ENCODE measurements at places on chromosomes 4 and X.

DNA sequence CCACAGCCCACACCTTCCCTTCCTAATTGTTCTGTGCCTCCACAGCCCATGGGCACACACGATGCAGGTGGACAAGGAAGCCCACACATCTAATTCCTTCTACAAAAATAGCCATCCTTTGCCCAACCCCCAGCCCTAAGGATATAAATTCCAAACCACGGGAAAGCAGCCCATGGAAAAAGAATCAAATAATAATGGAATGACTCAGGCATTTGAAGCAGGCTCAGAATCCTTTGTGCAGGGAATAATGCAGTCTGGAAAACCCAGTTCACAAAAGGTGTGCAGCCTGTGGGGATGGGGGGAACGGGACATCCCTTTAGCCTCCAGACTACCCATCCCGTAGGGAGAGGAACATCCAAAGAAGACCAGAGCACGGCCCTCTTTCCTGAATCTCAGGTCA is 342.3 kb upstream of the GALNT7 start:
- no peak for DNase-seq

GRCh38 chr4:43048570-43048969 is 156.1 kb downstream of the GRXCR1 start:
- no peak for DNase-seq

DNA sequence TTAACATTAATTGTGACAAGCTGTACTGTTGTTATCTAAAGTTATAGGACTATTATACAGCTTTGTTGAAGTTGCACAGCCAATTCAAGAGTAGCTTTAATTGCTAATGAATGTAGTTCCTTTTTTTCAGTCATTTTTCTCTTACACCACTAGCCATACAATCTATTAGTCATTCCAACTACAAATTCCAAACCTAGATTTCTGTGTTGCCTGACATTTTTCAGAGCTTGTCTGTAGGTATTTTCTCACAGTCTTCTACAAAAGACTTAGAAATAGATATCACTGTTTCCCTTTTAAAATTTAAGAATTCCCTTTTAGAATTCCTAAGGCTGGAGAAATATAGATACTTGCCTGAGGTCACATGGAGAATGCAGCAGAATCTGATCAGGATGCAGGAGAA is 307.0 kb upstream of the HS3ST1 start:
- DNase-seq = no peak

GRCh38 chrX:131779741-131780140 is 235.9 kb downstream of the OR13H1 start:
- DNase-seq = no peak

- DNase-seq = no peak
Observed at GRCh38 chr4:149493492-149493891, 322.2 kb downstream of the IQCM start.

GRCh38 chrX:71540801-71541200 is 7.9 kb downstream of the OGT start:
- DNase-seq = no peak

DNA sequence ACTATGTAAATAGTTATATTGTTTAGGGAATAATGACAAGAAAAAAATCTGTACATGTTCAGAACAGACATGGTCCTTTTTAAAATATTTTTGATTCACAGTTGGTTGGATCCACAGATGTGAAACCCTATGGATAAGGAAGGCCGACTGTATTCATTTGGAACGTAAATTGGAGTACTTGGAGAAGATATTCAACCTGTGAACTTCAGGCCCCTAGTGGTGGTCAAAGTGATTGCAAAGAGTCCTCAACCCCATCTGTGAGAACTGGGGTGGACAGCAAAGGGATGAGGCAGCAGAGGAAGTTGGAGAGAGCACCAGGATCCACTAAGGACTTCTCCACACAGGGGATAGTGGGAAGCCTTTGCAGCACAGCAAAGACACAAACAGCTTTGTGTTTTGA is 6.2 kb upstream of the CXCL13 start:
- no peak for DNase-seq

DNA sequence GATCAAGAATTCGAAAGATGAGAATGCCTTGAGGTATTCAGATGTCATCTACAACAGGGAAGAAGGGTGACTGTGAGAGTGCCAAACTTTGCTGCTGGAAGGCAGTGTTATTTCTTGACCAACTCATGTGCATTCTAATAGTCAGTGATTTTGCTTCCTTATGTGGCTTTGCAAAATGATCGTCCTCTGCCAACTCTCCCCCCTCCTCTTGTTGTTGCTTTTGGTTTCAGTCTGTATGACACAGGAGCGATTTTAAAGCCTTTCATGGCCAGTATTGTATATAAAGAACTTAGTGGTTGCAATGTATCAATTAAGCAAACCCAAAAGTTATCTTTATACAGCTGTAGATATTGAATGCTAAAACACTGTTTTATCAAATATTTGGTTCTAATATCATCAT is 379.1 kb downstream of the IL1RAPL1 start:
- DNase-seq = no peak

DNA sequence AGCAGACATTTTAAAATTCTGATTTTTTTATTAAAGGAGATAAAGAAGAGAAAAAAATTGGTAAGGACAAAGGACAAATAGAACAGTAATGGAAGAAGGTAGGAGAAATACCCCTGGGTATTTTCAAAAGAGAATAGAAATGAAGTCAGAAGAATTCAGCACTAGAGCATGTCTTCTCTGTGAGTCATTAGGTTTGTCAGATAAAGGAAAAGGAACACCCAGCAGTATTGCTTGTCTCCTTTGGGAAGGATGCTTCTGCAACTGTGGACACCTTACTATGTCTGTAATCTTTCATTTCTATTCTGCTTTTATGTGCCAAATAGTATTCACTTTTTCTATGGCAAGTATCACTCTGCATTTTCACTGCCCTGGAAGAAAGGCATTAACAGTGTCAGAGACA is 24.0 kb upstream of the PCDH7 start:
- no peak for DNase-seq

- no peak for DNase-seq
Observed at GRCh38 chr4:94649381-94650133, 108.2 kb upstream of the BMPR1B start.

GRCh38 chr4:123649250-123649644 is 252.7 kb downstream of the SPRY1 start:
- DNase-seq = no peak

DNA sequence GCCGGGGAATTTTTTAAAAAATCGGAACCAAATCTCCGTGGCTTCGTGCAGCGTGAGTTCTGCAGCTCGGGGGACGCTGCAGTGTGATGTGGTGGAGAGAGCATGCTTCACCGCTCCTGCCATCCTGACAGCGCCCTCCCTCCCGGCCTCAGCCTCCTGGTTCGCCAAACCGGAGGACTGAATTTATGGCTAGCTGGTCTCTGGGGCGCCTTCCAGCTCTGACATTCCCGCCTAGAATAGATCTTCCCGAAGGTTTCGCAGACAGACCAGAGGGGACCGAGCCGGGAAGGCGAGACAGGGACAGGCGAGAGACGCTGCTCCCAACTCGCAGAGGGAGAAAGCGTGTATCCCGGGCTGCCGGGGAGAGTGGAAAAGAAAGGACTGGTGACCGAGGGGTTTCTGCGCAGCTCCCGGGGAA is 25.9 kb downstream of the HOPX start:
- no peak for DNase-seq

- DNase-seq = no peak
Observed at GRCh38 chr4:140186651-140187315, 32.8 kb upstream of the MAML3 start.

- DNase-seq = no peak
Observed at GRCh38 chrX:47228550-47229270, 4.1 kb upstream of the USP11 start.

- no peak for DNase-seq
Observed at GRCh38 chrX:119459181-119459580, 9.1 kb upstream of the SLC25A5 start.

- DNase-seq = no peak
Observed at GRCh38 chr4:78552389-78553042, 946 bp downstream of the ANXA3 start.

DNA sequence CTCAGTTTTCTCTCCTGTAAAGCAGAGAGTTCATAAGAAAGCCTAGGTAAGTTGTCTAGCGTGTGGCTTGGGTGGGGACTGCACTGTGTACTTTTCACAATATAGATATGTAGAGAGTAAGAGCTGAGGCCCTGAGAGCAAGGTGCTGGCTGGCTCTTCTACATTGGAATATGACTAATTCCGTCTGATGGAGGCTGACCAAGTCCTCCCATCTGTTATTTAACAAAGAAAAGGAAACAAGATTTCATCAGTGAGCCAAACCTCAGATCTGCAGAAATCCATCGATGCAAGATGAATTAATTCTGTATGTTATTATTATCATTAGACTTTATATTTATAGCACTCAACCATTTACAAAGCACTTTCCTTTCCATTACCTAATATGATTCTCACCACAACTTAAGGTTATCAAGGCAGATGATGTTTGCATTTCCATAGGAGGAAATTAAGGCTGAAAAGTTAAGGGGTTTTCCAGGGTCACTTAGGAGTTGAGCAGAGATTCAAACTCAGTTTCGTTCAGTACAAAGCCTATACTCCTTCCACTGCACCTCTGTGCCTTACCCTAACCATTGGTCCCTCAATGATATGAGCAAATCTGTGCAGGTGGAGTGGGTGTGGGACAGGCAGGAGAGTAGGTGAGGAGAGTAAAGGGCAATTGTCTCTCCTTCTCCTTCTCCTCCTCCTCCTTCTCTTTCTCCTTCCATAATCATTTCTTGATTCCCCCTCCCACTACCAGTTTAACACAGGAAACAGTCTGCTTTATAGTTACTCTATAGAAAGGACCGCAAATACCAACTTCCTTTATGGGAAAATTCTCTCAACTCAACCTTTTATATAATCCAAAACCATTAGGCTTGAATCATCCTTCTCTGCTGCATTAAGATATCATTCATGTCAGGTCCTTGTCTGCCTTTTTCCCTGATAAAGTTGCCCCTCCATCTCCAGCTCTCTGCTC is 27.6 kb upstream of the SRD5A3 start:
- DNase-seq = no peak
